ENCODE measurements at places on chromosomes 11 and 22. TPM values are rescaled to one million over a fixed set of nuclear protein-coding genes. Genes with fewer than 3 reads are reported as not detected.

DNA sequence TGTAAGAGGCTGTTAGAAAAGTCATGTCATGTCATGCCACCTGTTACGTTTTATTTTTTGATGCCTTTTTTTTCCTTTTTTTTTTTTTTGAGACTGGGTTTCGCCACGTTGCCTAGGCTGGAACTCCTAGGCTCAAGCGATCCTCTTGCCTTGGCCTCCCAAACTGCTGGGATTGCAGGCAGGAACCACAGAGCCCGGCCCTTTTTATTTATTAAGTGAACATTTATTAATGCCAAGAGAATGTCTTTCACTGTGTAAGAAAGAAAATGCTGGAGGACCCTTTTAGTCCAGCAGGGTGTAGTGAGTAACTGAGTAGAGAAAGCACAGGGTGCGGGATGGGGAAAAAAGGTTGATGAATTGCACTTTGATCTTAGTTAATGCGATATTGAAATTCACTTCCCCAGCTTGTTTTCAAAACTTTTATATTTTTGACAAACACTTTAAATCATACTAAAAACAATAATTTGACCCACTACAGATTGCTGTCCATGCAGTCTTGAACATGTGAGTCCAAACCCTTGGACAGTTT lies 2.3 kb upstream of the XBP1 start:
- peak overlapping the region; percentile 88 for H3K4me3 ChIP-seq
- H3K27me3 ChIP-seq: no peaks in the 10 kb centered on the region
- no peaks in the 10 kb centered on the region for H3K36me3 ChIP-seq
- H3K4me1 ChIP-seq: peaks cover 57% of the 10 kb centered on the region

GRCh38 chr11:64562723-64563351 lies 28.2 kb upstream of the SLC22A12 start:
- DNase-seq: no peak
- H3K36me3 ChIP-seq: no peaks in the 10 kb centered on the region
- H3K27me3 ChIP-seq: no peaks in the 10 kb centered on the region
- H3K4me3 ChIP-seq: no peak overlapping the region

GRCh38 chr11:117009905-117010605 lies 88.2 kb downstream of the SIK3 start:
- H3K27ac ChIP-seq: peak overlapping the region; percentile 33
- no peaks in the 10 kb centered on the region for H3K27me3 ChIP-seq
- H3K4me3 ChIP-seq: no peak overlapping the region
- H3K36me3 ChIP-seq: no peaks in the 10 kb centered on the region
- no peak for DNase-seq

- peaks cover 4% of the 10 kb centered on the region for H3K4me1 ChIP-seq
- no peak for DNase-seq
- H3K27ac ChIP-seq: no peak overlapping the region
- peaks cover 9% of the 10 kb centered on the region for H3K36me3 ChIP-seq
- H3K27me3 ChIP-seq: peaks cover 10% of the 10 kb centered on the region
Observed at GRCh38 chr11:112162761-112163546, 940 bp downstream of the IL18 start.

GRCh38 chr22:36885474-36885873 lies 24.7 kb downstream of the NCF4 start:
- no peak overlapping the region for H3K4me3 ChIP-seq
- H3K27ac ChIP-seq: no peak overlapping the region
- H3K27me3 ChIP-seq: peaks cover 9% of the 10 kb centered on the region
- peaks cover 6% of the 10 kb centered on the region for H3K4me1 ChIP-seq

GRCh38 chr22:44650806-44651205 lies 51.2 kb upstream of the PRR5 start:
- H3K36me3 ChIP-seq: no peaks in the 10 kb centered on the region
- no peak for DNase-seq
- no peak overlapping the region for H3K27ac ChIP-seq
- no peaks in the 10 kb centered on the region for H3K27me3 ChIP-seq

DNA sequence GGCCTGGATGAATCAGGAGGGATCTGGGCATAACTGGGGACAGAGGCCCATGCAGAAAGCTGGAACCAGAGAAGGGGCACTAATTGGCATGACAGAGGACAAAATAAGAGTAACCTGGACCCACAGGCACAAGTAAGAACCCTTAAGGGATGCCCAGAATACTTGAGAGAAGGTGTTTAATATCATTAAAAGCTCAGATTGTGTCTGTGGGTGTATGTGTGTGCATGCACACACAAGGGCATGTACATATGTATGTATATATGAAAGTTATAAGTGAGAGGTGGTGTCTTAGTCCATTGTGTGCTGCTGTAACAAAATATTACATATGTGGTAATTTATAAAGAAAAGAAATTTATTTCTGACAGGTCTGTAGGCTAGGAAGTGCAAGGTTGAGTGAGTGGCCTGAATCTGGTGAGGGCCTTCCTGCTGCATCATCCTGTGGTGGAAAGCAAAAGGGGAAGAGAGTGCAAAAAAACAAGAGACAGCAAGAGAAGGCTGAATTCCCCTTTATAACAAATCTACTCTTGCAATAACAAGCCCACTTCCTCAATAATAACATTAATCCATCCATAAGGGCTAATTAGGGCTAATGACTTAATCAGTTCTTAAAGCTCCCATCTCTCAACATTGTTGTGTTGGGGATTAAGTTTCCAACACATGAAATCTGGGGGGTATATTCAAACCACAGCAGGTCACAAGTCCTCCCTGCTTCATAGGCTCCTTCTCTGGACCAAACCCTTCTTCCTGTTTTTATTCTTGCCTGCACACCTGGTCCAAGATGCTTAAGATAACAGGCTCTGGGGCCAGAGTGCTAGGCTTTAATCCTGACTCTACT lies 68.3 kb upstream of the POU2AF2 start:
- peaks cover 2% of the 10 kb centered on the region for H3K27me3 ChIP-seq
- no peaks in the 10 kb centered on the region for H3K4me1 ChIP-seq
- no peak for DNase-seq

GRCh38 chr11:66987924-66988637 lies 13.0 kb downstream of the C11orf86 start:
- H3K4me3 ChIP-seq: no peak overlapping the region
- no peak for DNase-seq
- H3K4me1 ChIP-seq: peaks cover under 1% of the 10 kb centered on the region

DNA sequence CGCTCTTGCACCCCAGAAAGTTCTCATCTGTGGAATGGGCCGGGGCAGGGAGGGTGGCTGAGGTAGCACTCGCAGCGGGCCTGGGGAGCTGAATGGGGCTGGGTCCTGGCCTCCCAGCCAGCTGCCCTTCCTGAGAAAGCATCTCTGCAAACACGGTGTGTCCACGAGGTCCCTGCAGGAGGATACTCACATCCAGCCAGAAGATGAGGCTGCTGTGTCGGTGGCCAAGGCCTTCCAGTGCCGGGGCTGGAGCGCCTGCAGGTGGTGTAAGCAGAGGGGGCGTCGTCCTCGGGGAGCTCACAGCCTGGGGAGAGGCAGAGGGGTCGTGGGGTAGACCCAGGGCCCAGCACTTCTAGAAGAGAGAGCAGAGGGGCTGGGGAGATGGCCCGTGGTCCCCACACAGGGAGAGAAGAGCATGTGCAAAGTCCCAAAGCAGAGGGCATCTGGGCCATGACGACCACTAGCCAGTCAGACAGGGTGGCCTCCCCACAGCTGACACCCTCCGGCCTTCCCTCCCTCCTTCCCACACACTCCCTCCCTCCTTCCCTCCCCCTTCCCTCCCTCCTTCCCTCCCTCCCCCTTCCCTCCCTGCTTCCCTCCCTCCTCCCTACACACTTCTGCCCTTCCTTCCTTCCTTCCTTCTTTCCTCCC lies 97.9 kb downstream of the WNT7B start:
- H3K36me3 ChIP-seq: no peaks in the 10 kb centered on the region
- no peak overlapping the region for H3K4me3 ChIP-seq
- no peak for DNase-seq
- no peak overlapping the region for H3K27ac ChIP-seq
- peaks cover 58% of the 10 kb centered on the region for H3K27me3 ChIP-seq

DNA sequence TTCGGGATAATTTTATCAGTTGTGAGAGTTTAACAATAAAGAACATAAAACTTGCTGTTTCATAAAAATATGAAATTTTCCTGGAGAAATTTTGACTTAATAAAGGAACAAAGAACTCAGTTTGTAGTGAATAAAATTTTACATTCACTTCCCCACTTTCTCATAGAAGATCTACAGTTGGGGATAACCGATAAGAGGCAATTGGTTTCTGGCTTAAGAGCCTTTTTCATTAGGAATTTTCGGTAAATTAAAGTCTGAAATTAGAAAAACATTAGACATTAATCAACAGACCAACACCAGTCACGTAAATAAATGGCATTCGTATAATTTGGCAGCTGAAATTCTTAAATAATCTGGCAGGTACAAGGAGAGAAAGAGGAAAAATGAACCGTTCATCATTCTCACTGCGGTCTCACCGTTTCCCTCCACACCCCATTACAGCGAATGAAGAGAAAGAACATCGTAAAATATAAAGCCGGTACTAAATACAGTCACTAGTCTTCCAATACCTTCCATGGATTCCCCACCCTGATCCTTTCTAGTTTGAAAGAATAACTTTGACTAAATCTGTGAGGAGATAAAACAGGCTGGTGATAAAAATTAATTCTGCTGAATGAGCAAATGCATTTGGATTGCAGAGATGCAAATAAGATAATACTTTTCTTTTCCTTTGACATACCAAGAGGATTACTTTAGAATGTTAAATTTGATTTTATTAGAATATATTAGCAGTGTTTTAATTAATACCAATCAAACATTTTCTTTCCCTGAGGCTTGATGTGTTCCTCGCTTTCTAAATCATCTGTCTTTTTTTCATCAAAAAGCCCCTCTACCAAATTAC lies 19.5 kb downstream of the BLID start:
- no peak overlapping the region for H3K4me3 ChIP-seq
- no peak for DNase-seq
- H3K36me3 ChIP-seq: no peaks in the 10 kb centered on the region
- peaks cover 43% of the 10 kb centered on the region for H3K27me3 ChIP-seq
- H3K4me1 ChIP-seq: peaks cover 10% of the 10 kb centered on the region
- H3K27ac ChIP-seq: no peak overlapping the region

- H3K4me1 ChIP-seq: no peaks in the 10 kb centered on the region
- no peak overlapping the region for H3K27ac ChIP-seq
- H3K36me3 ChIP-seq: peaks cover 2% of the 10 kb centered on the region
Observed at GRCh38 chr22:48779211-48779643, 1048.4 kb downstream of the BRD1 start.

GRCh38 chr22:45602824-45603595 lies 68.6 kb upstream of the ATXN10 start:
- no peaks in the 10 kb centered on the region for H3K4me1 ChIP-seq
- peaks cover 15% of the 10 kb centered on the region for H3K27me3 ChIP-seq
- no peak for DNase-seq
- no peak overlapping the region for H3K27ac ChIP-seq
- H3K4me3 ChIP-seq: no peak overlapping the region

The KLHDC7B gene
- polyA plus RNA-seq: 7.9 TPM

The GGTLC2 gene
- polyA plus RNA-seq: not detected

The ACR gene
- polyA plus RNA-seq: not detected

The ARHGAP8 gene
- not detected for polyA plus RNA-seq

The SLC5A12 gene
- not detected for polyA plus RNA-seq

The DRAP1 gene
- polyA plus RNA-seq: 103 TPM

The GRIK4 gene
- not detected for polyA plus RNA-seq

The FAM83F gene
- 0.01 TPM for polyA plus RNA-seq

The CST6 gene
- polyA plus RNA-seq: not detected

All from naive thymus-derived CD8-positive, alpha-beta T cell (primary cell).